Left kidney (tissue), 8 donors: ENCODE measurements at places on chromosomes 7 and 10. TPM values are rescaled to one million over a fixed set of nuclear protein-coding genes. Genes with fewer than 3 reads are reported as not detected.

DNA sequence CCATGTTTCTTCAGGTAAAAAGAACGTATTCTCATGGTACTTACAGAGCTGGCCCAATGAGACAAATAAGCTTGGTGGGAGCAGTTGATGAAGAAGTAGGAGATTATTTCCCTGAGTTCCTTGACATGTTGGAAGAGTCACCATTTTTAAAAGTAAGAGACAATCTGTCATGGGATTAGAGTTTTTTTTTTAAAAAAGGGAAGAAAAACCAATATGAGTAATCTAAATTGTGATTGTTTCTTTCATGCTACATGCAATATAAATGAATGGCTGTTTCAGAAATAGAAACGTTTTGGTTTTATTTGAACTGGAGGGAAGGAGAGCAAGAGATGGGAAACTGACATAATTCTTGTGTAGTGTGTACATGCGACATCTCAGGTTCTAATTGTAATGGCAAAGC is 32.8 kb downstream of the TMEM60 start:
- DNase-seq = no peak

DNA sequence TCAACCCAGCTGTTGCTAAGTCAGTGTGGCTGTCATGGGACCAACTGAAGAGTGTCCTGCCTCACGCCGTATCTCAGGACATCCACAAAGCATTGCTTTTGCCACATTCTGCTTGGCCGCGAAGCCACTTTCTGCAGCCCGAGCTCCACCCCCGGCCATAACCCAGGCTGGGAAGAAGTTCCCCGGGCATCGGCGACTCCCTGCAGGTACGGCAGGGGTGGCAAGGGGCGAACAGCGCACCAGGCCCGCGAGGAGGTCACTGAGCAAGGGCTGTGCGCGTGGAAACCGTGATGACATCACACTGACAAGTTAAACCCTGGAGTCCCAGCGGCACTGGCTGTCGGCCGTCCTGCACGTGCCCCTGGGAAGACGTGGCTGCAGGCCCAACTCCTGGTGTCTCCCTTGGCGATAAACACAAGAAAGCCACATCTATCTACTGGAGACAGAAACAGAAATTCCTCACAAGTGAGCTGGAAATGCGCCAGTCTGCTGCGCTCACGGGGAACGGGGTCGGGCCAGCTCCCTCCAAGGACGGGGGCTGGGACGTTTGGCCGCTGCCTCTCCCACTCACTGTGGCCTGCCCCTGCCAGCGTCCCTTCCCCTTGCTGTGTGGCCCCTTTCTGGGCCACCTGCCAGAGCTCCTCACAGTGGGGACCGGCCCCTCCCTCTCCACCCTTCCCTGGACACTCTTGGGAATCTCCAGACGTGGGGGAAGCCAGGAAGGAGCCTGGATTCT is 326.3 kb downstream of the DNAJB6 start:
- DNase-seq = no peak

DNA sequence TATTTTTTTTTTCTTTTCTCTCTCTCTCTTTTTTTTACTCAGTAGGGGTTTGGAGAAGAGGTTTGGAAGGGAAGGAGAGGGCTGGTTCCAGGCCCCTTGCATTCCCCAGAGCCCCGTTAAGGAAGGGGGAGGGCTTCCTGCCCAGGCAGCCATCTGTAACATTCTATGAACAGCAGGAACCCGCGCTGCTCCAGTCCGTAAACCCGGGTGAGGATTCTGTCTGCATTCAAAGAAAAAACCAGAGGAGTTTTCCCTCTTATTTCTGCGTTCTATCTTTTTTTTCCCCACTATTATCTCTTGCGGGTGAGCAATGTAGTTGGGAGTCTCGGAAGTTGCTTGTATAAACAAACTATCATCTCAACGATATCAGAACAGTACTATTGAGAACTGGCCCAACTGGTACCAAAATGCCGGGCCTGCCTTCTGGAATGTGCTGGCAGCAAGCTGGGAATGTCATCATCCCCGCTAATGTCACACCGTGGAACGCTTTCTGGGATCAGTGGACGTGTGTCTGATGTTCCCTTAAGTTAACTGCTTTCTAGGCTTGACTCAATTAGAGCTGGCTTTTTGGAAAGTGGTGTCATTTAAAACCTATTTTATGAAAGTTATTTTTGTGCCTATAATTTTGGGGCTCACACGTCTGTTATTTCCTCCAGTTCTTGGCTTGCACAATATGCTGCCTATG is 153.1 kb upstream of the MEOX2 start:
- DNase-seq = peak; percentile 47

GRCh38 chr7:1236831-1237701 is 4.4 kb downstream of the UNCX start:
- no peak for DNase-seq

Gene GDF2
- not detected for polyA plus RNA-seq

Gene TMEM130
- polyA plus RNA-seq = 2.8 TPM

Gene KIF20B
- polyA plus RNA-seq = 23.4 TPM

GRCh38 chr10:77081481-77081891 is 556.1 kb downstream of the KCNMA1 start:
- no peak for DNase-seq

GRCh38 chr7:79806161-79806734 is 328.4 kb upstream of the GNAI1 start:
- DNase-seq = no peak

GRCh38 chr7:92722541-92722940 is 113.8 kb downstream of the CDK6 start:
- DNase-seq = no peak

Gene CPA4
- 0.55 TPM for polyA plus RNA-seq

DNA sequence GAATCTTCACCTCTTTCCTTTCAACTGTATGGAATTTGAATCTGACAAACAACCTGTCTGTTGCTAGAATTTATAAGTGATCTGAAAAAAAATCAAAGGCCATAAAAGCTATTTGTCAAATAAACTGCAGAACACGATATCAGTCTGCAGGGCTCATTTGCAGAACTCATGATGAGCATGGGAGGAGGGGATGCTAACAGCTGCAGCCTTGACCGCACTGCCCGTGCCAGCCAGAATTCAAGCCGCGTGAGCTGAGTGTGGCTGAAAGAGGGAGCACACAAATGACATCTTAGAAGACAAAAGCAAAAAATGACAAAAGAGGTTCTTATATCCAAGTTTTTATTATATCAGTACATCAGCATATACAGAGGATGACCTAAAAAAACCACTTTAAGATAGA is 15.7 kb downstream of the LRRTM3 start:
- DNase-seq = no peak

- no peak for DNase-seq
Measured at GRCh38 chr10:18423058-18423637, 228.2 kb downstream of the NSUN6 start.

DNA sequence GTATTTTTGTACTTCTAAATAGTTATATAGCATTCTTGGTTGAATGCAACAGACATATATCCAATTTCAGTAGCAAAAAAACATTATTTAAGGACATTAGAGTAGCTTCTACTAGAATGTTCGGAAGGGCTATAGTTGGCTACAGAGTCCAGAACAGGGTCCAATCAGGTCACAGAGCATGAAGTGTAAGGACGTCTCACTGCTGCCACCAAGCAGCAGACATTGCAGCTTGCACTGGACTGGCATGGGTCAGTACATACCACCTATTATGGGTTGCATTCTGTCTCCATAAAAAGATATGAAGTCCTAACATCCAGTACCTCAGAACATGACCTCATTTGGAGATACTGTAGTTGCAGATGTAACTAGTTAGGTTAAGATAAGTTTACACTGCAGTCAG is 87.3 kb downstream of the LHFPL3 start:
- DNase-seq = no peak

GRCh38 chr10:131746241-131746711 is 154.5 kb upstream of the PPP2R2D start:
- DNase-seq = no peak

- DNase-seq = no peak
Measured at GRCh38 chr7:128361411-128362379, at the start of gene PRRT4. TSS of gene PRRT4 (minus strand) at chr7:128361690.

DNA sequence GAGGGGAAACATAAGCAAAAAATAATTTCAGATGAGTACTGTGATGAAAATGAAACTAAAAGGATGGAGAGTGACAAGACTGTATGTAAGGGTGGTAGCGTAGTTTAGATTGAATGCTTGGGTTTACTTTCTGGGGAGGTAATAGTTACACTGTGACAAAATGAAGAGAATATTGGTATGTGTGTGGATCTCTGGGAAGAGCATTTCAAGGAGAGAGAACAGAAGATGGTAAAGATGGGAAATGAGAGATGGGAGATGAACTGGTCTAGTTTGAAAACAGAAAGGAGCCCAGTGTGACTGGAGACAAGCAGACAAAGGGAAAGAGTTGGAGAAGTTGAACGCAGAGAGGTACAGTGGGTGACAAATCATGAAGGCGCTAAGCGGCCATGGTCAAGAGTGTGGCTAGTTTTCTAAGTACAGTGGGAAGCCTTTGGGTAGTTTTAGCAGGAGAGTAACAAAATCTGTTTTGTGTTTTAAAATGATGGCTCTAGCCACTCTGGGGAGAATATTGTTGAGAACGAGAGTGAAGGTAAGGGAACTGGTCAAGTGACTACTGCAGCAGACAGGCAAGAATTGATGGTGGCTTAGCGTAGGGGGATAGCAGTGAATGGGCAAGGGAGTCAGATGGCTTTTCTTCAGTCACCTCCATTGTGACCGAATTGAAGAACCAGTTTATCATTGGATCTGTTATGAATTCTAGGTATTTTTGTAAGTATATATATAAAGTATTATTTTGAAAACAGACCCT is 22.6 kb downstream of the PALS2 start:
- no peak for DNase-seq

- no peak for DNase-seq
Measured at GRCh38 chr7:154640266-154640865, 362.6 kb downstream of the PAXIP1 start.

DNA sequence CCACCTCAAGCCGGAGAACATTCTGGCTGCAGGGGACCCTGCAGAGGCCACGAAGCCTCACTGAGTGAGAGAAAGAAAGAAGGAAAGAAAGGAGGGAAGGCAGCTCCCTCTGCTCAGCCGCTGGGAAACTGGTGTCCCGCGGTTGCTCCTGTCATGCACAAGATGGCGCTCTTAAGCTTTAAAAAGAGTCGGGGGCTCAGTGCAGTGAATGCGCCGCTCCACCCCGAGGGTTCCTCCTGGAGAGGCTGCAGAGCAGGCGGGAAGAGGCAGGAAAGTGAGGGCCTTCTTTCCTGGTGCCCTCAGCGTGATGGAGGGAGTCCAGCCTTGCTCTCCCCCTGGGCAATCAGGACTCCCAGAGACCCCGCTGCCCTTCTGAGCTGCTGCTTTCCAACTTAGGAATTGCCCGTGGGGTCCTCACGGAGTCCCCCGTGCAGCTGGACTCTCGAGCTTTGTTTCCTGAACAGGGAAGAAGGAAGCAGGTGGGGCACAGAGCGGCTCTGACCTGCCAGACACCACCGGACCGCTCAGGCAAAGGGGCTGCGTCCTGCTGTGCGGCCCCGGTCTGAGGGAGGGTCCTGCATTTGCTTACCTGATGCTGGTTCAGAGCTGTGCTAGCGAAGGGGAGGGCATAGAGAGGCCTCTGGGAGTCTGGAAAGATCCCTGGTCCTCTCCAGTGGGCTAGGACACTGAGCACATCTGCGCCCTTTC is 141.9 kb upstream of the MKI67 start:
- peak; percentile 78 for DNase-seq

DNA sequence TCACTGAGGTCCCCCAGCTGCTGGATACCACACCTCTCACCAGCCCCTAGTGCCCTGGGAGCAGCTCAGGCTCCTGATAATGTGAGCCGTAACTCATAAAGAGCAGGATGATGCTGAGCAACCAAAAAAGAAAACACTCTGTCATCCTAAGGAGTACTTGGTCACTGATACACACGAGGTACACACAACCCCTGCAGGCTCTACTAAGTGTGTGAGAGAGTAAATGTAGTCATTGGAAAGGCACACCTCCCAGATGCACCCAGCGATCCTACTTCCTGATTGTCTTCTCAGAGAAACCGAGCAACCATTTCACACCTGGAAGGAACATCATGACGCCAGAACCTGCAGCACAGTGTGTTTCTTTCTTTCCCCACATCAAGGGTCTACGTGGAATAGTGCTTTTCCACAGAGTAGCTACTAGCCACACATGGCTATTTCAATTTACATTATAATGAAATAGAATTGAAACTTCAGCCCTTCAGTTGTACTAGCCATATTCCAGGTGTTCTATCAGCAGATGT is 34.2 kb downstream of the FIGNL1 start:
- no peak for DNase-seq

GRCh38 chr10:78290131-78290750 is 256.6 kb downstream of the RPS24 start:
- DNase-seq = no peak

Gene CHAT
- polyA plus RNA-seq = 0.13 TPM

- no peak for DNase-seq
Measured at GRCh38 chr7:99457650-99458493, 8.1 kb downstream of the ATP5MF start.

- DNase-seq = no peak
Measured at GRCh38 chr7:84970670-84971069, 216.2 kb downstream of the SEMA3D start.

Gene ZCCHC24
- polyA plus RNA-seq = 19.8 TPM

Gene CCL24
- not detected for polyA plus RNA-seq

DNA sequence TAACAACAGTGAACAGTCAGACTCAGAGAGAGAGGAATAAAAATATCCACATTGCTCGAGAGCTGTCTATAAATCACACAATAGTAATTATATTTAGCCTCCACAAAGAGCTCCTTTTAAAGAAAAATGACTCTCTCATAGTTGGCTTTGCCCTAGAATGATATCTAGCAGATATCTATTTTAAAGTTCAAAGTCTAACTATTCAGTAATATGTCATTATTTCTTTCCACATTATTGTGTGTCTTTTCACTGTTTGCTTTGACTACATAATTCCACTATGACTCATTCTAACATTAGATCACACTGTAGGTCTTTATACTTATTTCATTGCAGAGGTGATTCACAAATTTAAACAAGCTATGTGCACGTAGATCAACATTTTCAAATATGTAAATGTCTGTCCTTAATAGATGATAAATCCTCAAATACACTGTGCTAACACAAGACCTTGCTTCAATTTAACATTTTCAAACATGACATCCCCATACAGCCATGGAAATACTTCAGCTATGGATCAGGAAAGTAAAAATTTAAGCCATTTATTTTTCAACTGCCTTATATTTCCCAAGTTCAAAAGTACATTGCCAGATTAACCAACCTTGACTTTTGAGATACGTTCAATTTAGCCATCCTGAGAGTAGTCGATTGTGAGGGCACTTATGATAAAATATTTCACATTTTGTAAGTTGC is 99.9 kb upstream of the AKR1E2 start:
- DNase-seq = no peak

GRCh38 chr10:111784946-111785465 is 398.6 kb downstream of the GPAM start:
- DNase-seq = no peak

- DNase-seq = no peak
Measured at GRCh38 chr10:95404864-95405263, 114.1 kb upstream of the PDLIM1 start.

GRCh38 chr10:51005551-51005950 is 68.7 kb upstream of the PRKG1 start:
- DNase-seq = no peak

GRCh38 chr7:876972-877311 is 588 bp downstream of the GET4 start:
- DNase-seq = no peak
